ENCODE measurements at places on chromosomes 1 and 21.

DNA sequence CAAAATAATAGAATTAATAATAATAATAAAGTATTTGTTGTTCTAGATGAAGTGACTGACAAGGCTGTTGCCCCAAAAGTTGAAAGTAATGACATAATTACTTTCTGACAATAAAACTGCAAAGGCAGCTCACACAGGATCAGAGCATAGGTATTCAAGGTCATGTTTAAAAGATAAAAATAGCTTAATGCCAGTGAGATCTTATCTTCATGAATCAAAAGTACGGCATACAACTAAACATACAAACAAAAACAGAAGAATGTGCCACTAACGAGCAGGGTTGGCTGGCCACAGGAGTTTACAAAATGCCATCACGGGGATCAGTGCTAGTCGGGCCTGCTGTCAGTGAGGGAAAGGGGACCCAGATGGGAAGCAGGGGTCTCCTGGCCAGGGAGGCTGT, 22.4 kb upstream of the TMPRSS2 start:
- no peak for DNase-seq

- no peak for DNase-seq
These were observed 13.7 kb upstream of the CLCA1 start for GRCh38 chr1:86455073-86455472.

DNA sequence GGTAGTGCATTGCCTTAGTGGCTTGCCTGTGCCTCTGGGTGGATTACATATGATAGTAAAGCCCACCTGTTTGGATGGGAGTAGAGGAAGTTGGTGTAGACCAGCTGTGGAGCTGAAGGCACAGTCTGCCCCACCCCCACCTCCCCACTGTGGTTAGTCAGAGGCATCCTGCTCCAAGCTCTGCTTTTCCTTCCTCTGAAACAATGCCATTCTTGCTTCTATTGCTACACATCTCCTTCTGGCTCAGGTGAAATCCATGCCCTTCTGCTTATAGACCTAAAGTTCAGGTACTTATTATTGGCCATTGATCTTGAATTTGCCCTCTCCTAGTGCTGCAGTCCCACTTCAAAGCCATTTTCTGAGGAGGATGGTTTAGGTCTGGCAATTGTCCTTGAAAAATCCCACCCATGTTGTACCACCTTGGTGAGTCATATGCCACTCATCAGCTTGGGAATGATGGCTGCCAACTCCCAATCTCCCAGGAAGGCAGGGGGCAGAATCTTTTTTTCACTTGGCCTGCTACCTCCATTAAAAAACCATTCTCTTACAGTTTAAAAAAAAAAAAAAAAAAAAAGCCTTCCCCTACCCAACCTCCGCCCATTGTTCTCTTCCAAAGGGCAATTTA, 6.7 kb upstream of the TXLNA start:
- no peak for DNase-seq

DNA sequence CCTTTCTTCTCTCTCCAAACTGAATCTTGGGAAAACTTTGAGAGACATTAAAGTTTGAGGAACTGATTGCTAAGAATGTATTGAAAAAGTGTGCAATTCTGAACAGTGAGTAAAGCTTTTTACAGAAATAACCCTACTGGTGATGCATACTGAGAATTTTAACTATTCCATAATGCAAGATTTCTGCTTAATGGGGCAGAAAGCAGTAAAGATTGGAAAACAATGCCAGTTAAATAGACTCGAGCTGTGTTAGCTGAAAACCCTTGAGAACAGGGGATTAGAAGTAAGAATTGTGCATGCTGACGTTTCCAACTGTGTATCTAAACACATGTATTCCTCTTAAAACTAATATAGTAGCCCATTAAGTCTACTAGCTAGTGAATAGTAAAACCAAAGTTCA, 1500.2 kb upstream of the PRMT6 start:
- DNase-seq = no peak

DNA sequence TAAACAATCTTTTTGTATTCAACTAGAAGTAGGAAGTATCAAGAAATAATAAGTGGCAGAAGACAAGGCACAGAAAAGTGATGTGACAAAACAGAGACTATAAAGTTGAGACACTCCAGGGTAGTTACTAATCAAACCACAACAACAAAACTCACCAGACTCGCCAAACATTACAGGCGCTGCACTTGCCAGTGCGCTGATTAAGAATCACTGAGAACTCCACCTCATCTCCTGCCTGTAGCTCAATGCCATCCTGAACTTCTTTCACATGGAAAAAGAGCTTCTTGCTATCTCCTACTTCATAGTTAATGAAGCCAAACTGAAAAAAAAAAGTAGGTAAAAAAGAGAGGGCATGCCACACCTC, 2.8 kb upstream of the NRAS start:
- no peak for DNase-seq
